ENCODE measurements at places on chromosomes 2 and 18.

DNA sequence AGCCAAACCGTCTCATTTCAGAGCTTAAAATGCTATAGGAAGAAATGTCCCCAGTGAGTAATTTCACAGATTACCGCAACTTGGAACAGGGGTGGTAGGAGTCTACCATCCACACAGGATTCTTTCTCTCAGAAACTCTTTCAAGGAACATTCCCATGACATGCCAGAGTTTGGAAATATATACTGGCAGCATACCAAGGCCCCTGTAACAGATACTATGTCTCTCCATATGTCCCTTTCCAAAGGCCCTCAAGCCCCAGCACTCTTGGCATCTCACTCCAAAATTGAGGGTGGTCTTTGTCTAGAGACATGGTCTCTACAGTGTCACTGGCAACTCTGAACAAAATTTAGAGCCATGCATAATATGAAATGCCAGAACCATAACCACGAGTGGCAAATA lies 11.0 kb downstream of the FIGLA start:
- no peak for DNase-seq

- no peak for DNase-seq
These were observed 193.1 kb downstream of the HNMT start for GRCh38 chr2:138157372-138157771.

DNA sequence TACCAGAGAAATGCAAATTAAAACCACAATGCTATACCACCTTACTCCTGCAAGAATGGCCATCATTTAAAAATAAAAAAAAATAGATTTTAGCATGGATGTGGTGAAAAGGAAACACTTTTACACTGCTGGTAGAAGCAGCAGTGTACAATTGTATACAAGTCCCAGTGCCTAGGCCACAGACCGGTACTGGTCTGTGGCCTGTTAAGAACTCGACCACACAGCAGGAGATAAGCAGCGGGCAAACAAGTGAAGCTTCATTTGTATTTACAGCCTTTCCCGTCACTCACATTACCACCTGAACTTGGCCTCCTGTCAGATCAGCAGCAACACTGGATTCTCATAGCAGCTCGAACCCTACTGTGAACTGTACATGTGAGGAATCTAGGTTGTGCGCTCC lies 60.7 kb upstream of the DSC1 start:
- no peak for DNase-seq

GRCh38 chr2:7930800-7931635 lies 750.8 kb upstream of the ID2 start:
- no peak for DNase-seq

GRCh38 chr18:57081899-57082298 lies 65.0 kb upstream of the BOD1L2 start:
- no peak for DNase-seq

DNA sequence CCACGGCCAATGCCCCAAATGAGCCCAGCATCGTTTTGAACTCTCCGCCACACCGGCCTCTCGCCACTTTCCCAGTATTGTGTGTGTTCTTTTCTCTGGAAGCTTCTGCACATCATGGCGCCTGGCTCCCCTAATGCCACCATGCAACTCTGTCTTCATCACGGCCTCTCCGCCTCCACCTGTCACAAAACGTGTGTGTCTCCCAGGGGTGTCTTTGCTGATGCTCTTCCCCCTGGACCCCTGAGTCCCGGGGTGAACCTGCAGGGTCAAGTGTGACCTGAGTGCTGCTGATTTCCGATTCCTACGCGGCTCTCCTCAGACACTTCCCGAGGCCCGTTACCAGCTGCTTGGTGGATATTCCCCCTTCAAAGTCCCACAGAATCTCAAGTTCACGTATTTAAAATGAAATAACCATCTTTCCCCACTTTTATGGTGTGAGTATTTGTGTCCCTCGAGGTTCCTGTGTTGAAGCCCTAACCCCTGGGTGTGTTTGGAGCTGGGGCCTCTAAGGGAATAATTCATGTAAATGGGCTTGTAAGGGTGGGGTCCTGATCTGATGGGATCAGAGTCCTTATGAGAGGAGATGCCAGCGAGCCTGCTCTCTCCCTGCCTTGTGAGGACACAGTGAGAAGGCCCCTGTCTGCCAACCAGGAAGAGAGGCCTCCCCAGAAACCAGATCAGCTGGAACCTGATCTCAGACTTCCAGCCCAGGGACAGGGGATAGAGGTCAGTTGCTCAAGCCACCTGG lies 87.5 kb upstream of the PXDN start:
- DNase-seq: no peak
